ENCODE measurements at places on chromosomes 7 and 10. TPM values are rescaled to one million over a fixed set of nuclear protein-coding genes. Genes with fewer than 3 reads are reported as not detected.

NPC1L1 gene
- total RNA-seq, result not detected

GRCh38 chr10:75924309-75924902, 493.0 kb downstream of the LRMDA start:
- DNase-seq, result no peak

GRCh38 chr7:142788303-142789289, 17.8 kb downstream of the PRSS2 start:
- no peak for DNase-seq

CYP3A4 gene
- total RNA-seq, result not detected

DNAJC12 gene
- 42.8 TPM for total RNA-seq

CALML5 gene
- not detected for total RNA-seq

All from SK-MEL-5 (cell line).